ENCODE measurements at places on chromosomes 5 and 9.

- DNase-seq: no peak
These were observed 67.6 kb upstream of the RGMB start for GRCh38 chr5:98705841-98706240.

- DNase-seq: no peak
These were observed 37.4 kb downstream of the LHFPL2 start for GRCh38 chr5:78611126-78611605.

GRCh38 chr5:144120661-144121180 is 49.7 kb downstream of the YIPF5 start:
- DNase-seq: no peak

GRCh38 chr5:126443374-126443851 is 20.2 kb downstream of the GRAMD2B start:
- no peak for DNase-seq

- no peak for DNase-seq
These were observed 69.0 kb downstream of the MFAP3 start for GRCh38 chr5:154107756-154108155.

GRCh38 chr9:117234103-117234502 is 180.8 kb downstream of the ASTN2 start:
- DNase-seq: no peak

GRCh38 chr5:2658447-2658846 is 93.0 kb downstream of the IRX2 start:
- DNase-seq: no peak

- no peak for DNase-seq
These were observed 52.1 kb downstream of the NSG2 start for GRCh38 chr5:174097486-174098185.

DNA sequence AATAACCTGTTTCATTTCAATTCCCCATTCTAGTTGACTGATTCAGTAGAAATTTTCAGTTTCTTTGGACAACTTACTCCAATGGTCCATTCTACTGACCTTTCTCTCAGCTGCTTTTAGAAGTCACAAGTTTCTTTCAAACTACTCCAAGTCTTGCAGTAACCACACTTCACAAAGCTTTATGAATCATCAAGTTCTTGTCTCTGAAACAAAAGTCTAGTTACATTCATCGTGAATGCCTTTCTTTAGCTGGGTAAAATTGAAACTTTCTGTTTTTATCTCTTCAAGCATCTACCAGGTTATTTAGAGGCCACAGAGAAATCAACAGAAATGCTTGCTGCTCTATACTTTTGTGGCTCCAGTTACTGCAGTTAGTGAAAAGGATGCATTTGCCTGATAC is 405.4 kb downstream of the TMEM232 start:
- DNase-seq: no peak

GRCh38 chr5:68033961-68034571 is 181.5 kb upstream of the PIK3R1 start:
- DNase-seq: no peak
